Erythroblast (primary cell): ENCODE measurements at places on chromosomes 12 and 14.
A peak's percentile ranks its signal among the peaks of the same experiment; 100 is the strongest.

DNA sequence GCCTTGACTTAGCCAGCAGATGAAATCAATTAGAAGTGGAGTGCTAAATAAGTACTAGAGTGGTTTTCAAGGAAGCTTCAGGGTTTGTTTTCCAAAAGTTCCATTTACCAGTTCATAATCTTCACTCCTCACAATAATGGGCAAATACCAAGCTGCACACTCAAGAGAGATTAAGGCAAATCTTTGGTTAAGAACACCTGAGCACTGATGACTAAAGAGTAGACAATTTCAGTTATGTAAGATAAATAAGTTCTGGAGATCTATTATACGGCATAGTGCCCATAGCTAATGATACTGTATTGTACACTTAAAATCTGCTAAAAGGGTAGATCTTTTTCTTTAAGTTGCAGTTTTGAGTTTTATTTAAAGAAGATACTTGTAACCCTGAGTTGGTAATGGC is 125.0 kb downstream of the ARMH4 start:
- no peak for DNase-seq

GRCh38 chr12:23221066-23221465 is 596.1 kb downstream of the ETNK1 start:
- DNase-seq, result no peak

- no peak for DNase-seq
Observed at GRCh38 chr14:50040401-50040775, 76.0 kb downstream of the VCPKMT start.

- no peak for DNase-seq
Observed at GRCh38 chr12:1107669-1108068, 116.6 kb downstream of the ERC1 start.

- no peak for DNase-seq
Observed at GRCh38 chr14:77343662-77344061, 22.8 kb downstream of the GSTZ1 start.

DNA sequence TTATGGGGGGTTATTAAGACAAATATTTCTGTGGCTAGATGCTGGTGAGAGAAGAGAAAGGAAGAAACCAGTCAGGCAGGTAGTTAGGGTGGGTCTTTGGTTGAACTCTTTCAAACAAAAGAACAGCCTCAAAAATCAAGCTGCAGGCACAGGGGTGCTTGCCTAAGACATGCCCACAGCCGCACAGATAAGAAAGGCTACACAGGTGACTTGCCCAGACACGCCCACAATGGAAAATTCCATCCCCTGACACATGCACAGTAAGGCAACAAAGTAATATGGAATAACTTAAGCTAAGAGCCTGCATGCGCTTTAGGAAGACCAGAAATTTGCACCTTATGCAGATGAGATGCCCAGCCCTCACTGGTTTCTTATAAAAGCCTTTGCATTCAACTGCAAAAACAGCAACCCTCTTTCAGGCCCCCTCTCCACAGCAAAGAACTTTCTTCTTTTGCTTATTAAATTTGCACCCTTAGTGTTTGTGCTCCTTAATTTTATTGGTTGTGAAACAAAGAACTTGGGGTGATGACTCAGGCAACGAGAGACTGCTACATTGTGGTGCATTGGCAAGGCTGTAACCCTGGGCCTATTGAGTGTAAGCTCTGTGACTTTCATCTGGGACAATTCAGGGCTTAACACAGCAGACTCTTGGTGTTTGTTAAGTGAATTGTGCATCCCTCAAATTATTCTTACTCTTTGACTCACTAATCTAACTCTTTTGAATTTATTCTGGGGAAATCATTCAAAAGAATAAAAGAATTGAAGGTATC is 149.4 kb downstream of the RPAP3 start:
- no peak for DNase-seq

DNA sequence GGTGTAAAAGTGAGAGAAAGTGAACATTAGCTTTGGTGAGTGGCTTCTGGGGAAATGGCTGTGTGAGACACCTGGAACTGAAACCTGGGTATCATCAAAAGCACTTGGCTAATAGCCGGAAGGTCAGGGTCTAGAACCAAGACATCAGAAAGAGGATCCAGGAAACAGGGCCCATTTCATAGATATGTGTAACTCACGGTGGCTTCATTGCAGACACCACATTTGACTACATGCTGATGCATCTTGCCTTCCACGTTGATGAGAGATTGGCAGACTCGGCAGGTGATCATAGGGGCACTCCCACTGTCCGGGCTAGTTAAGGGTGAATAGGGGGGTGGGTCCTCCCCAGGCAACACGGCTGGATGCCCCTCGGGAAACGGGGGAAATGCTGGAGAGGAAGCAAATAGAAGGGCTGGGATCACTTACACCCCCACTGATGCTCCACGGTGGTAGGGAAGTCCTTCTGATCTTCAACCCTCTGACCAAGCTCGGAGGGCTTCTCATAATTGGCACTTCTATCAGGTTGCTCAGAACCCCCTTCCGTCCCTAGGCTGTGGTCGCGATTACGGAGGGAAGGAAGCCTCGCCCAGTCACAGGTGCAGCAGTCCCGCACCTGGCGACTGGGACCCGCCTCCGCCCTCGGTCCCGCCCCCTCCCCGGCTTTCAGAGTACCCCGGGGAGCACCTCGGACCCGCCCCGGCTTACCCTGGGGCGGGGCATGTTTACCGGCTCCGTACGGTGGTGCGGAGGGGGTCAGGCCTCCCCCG is 593 bp downstream of the PIP4P1 start:
- peak; percentile 88 for DNase-seq

DNA sequence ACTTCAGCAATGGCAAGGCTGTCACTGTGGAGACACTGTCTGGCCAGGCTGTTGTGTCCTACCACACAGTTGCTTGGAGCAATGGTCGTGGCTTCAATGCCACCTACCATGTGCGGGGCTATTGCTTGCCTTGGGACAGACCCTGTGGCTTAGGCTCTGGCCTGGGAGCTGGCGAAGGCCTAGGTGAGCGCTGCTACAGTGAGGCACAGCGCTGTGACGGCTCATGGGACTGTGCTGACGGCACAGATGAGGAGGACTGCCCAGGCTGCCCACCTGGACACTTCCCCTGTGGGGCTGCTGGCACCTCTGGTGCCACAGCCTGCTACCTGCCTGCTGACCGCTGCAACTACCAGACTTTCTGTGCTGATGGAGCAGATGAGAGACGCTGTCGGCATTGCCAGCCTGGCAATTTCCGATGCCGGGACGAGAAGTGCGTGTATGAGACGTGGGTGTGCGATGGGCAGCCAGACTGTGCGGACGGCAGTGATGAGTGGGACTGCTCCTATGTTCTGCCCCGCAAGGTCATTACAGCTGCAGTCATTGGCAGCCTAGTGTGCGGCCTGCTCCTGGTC is 4.3 kb downstream of the LRP10 start:
- no peak for DNase-seq

DNA sequence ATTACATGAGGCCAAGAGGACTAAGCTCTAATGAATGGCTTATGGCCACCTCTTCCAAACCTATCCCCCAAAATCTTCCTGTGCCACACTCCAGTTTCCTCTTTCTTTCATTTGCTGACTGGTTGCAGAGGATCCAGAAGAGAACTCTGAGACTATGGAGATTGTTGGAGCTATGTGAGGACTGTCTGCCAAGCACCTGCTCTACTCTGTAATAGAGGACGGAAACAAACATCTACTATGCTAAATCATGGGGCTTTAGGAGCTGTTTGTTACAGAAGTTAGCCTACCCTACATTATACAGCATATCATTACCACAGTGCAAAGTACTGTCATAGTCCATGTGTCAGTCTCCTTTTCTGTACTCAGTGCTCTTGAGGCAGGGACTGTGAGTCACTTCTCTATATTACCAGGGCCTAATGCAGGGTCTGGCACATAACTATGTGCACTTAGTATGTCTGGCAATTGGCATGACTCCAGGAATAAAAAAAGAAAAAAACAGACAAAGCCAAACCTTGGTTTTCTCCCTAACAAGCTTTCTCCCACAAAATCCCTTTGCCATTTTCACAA is 95.1 kb downstream of the RPAP3 start:
- no peak for DNase-seq

DNA sequence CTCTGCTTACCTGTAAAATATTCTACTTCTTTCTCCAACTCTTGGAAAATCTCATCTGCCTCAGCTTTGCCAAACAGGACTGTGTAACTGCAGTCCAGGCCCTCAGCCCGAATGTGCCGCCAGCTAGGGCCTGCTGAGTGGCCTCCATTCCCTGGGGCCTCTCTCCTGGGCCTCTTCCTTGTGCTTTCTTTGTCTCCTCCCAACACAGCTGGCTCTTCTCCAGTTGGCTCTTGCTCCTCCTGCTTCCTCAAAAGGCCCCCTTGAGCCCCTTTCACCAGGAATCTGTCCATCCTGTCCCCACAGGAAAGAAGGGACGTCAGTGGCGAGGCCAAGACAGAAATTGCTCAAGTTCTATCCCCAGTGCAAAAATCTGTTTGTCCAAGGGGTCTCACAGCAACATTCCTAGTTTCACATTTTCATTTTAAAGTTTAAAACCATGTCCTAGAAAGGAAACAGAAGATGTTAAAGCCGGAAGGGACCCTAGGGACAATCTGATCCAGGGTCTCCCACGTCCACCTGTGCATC is 713 bp downstream of the ALKBH2 start:
- DNase-seq, result peak; percentile 24

DNA sequence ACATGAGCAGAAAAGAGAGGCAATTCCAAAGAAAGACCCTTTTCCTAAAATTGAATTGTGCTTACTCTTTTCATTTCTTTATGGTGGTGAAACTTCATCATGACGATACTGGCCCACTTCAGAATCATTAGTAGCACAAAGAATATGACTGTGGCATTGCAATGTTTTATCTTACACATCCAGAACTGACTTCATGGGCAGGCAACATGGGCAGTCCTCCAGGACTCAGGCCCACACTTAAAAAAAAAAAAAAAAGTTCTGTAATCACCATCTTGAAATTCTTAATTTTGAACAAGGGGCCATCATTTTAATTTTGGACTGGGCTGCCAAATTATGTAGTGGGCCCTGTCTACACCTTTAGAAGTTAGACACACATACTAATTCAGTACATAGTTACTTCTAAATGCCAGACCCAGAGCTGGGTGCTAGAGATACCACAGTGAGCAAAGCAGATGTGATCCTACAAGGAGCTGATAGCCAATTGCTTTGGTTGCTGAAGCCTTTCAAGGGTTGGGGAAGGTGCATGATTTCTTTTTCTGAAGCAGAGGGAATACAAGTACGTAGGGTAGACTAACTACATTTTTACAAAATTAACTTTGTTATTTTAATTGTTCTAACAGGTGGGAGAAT is 35.2 kb downstream of the HELB start:
- DNase-seq, result peak; percentile 93

DNA sequence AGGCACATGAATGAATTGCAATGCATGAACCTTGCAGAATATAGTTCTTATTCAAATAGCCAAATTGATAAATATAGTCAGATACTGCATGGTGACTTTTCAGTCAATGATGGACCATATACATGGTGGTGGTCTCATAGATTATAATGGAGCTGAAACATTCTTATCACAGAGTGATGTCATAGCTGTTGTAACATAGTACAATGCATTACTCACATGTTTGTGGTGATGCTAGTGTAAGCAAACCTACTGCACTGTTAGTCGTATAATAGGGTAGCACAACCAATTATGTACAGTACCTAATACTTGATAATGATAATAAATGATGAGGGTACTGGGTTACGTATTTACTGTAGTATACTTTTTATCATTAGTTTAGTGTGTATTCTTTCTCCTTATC is 280.3 kb downstream of the BCAT1 start:
- DNase-seq, result no peak

DNA sequence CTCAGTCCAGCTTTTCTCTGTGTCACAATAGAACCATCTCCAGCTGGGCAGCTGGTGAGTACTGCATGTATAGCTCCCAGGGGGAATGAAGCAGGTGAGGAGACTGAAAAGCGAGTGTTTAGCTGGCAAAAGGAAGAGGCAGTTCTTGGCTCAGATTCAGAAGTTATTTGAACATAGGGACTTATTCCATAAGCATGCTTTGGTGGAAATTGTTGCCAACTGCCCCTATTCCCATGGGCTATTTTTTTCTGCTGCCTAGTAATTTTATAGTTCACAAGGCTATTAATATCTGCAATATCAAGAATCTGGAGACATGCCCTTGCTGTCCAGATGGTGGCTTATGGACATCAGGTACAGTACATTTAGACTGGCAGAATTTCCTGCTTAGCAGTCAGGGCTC is 1112.7 kb downstream of the LRFN5 start:
- DNase-seq, result no peak

GRCh38 chr12:127538316-127538715 is 728.7 kb upstream of the TMEM132C start:
- no peak for DNase-seq

DNA sequence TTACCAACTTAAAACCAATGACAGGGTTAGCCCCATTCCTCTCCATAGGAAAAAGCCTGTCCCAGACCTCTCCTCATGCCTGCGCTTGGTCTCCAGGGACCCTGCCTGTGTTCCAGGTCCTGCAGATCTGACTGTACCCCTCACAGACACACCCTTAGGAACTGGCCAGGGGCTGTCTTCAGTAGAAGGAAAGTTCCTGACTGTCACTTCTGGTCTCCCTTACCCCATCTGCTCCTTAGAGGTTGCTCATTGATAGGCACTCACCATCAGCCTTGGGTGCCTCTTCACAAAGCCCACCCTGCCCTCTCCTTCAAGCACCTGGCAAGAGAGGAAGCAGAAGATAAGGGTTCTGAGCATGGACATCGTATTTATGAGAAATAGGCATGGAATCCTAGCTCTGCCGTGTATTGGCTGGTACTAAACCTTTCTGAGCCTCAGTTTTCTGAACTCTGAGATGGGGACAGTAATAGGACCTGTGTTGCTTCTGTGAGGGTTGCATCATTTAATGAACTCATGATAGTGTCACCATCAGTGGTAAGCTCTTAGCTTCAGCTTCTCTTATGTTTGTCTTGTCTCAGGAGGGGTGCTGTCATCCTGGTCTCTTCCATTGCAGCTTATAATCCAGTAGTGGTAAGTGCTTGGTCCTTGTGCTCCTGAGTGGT is 7.5 kb downstream of the DHRS2 start:
- no peak for DNase-seq

DNA sequence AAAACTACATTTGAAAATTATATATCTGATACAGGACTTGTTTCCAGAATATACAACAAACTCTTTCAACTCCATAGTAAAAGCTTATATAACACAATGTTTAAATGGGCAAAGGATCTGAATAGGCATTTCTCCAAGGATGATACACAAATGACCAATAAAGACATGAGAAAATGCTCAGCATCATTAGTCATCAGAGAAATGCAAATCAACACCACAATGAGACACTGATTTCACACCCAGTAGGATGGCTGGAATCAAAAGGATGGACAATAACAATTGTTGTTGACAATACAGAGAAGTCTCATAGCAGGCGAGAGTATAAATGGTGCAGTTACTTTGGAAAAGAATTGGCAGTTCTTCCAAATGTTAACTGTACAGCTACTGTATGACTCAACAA is 394.9 kb downstream of the BCL11B start:
- no peak for DNase-seq

GRCh38 chr14:52025310-52025709 is 36.0 kb downstream of the RTRAF start:
- no peak for DNase-seq

- DNase-seq, result no peak
Observed at GRCh38 chr12:104686196-104686595, 229.4 kb downstream of the CHST11 start.
